ENCODE measurements at places on chromosomes 13 and 19.

DNA sequence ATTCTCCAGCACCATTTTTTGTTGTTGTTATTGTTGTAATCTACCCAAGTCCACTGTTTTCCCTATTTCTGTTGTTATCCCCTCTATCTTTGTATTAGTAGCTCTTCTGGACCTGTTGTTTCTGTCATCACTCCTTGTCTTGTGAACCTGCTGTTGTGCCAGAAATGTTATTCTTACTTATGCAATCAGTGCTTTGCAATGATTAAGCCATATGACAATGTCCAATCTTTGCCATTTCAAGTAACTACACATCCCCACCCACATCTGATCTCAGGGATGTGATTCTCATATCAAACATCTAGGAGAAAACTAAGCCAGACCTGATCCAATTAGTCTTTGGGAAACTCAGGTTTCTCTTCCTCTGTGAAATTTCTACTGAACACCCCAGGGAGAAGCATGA is 472.6 kb upstream of the KLHL1 start:
- DNase-seq = no peak

DNA sequence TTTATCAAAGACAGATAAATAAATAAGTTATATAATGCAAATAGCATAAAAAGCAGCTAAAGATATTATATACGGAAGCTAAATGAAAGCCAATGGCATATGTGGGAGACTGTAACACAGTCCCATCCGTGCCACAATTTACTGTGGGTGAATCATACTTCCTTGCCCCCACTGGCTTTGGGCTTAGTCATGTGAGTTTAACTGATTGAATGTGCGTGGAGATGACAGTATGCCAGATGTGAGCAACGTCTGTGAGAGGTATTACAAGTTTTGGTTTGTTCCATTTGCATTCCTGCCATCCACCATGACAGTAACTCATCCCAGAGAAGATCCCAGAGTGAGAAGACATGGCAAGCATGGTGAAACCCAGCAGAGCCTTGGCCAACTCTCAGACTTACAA is 340.0 kb downstream of the SUCLA2 start:
- DNase-seq = no peak

DNA sequence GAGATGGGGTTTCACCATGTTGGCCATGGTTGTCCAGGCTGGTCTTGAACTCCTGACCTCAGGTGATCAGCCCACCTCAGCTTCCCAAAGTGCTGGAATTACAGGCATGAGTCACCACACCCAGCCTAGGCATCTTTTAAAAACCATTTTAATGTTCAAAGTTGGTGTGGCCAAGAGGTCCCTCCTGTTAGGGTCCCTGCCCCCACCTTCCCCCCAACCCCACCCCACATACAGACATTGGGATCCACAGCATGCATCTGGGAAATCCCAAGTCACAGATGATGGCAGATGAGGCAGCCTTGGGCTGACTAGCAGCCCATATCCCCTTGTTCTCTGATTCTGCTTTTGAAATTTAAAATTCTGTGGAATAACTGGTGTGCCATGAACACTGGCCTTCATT is 226.0 kb downstream of the KATNAL1 start:
- no peak for DNase-seq

GRCh38 chr19:35592226-35592625 is 6.3 kb downstream of the PMIS2 start:
- DNase-seq = no peak

DNA sequence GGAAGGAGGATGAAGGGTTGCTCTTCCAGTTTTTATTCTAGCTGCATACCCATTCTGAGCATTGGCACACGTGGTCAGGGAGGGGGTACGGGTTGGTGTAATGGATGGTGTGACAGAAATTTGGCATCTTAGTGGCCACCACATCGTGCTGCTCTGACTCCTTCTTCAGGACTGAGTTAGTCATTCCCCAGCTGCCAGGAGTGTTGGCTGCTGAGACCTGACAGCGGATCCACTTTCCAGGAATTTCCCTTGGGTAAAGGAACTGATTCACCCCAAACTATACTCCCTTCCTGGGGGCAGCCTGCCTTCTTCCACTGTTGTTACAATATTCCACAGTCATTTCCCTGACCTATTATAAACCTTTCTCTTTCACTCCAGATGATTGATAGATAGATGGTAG is 595.5 kb upstream of the KLHL1 start:
- DNase-seq = no peak

- DNase-seq = no peak
Measured at GRCh38 chr13:26602783-26603182, 45.3 kb downstream of the WASF3 start.

DNA sequence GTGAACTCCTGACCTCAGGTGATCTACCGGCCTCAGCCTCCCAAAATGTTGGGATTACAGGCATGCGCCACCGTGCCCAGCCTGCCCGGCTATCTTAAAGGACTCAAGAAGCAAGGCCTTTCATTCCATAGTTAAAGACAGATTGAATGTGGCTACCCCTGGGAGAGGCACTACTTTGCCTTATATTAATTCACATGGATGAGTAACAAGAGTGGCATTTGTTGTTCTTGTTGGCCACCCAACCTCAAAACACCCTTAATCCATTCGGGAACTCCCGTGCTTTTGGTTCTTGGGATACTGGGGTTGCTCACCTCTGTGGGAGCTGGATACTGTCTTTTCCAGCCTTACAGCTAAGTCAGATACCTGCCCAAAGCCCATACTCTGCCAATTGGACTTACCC is 34.4 kb upstream of the ABCC4 start:
- DNase-seq = no peak

DNA sequence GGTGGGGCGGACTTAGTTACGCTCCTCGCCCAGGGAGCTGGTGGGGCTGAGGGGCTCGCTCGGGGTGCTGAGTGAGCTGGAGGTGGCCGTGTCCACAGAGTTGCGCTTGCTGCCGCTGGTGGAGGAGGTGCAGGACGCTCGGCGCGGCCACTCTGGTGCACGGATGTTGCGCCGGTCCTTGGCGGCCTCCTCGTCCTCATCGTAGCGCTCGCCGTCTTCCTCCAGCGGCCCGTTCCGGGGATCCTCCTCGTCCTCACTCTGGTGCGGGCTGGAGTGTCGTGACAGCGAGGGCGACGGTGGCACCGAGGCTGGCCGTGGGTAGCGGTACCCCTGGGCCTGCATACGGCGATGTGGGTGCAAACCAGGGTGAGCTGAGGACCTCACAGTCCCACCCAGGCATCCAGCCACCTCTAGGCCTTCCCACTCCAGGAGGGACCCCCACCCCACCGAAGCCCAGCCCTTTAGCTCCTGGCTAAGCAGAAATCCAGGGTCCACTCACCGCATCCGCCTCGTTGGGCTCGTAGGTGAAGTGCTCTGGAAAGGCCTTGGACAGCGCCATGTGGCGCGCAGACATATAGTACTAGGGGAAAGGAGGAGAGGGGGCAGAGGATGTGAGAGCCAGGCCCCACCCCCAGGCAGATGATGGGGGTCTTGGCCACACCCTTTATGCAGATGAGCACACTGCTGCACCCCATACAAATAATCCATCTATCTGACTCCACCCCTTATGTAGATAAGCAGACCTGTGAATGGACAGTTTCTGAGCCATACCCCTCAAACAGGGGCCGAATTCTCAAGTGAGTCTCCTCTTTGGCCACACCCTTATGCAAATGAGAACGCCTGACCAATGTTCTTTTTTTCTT is 4.4 kb downstream of the FTL start:
- no peak for DNase-seq

- no peak for DNase-seq
Measured at GRCh38 chr13:48976576-48977285, 1.0 kb downstream of the FNDC3A start.

- DNase-seq = no peak
Measured at GRCh38 chr19:38228005-38228377, 4.0 kb upstream of the DPF1 start.

Measured in stimulated activated CD8-positive, alpha-beta memory T cell treated with anti-CD3 and anti-CD28 coated beads, Interleukin-4, amount 100 ng/mL, for 24 hours (primary cell).